Nephron progenitor cell (in vitro differentiated cells): ENCODE measurements at places on chromosomes 16 and 17.

GRCh38 chr17:47275245-47275984 lies 21.8 kb downstream of the ITGB3 start:
- peak; percentile 77 for DNase-seq

GRCh38 chr16:77963185-77964044 lies 58.9 kb upstream of the CLEC3A start:
- DNase-seq = no peak

DNA sequence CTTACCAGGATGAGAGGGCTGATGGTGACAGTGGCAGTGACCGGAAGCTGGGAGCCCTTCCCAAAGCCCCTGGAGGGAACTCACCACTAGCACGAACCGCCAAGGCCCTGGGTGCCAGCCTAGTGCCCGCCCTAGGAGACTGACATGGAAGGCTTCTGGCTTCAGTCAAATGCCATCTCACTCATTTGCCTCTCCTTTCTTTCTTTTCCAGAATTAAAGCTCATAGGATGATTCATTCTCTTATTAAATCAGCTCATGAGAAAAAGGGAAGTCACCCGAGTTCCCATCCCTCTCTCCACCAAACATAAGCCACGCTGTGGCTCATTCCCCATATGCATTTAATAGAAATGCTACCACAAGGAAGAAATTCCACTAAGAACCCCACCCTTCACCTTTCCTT lies 12.1 kb downstream of the CUEDC1 start:
- no peak for DNase-seq

- DNase-seq = no peak
These were observed 5.1 kb downstream of the NUDT16L1 start for GRCh38 chr16:4698321-4699045.

- DNase-seq = no peak
These were observed 26.2 kb upstream of the NAGLU start for GRCh38 chr17:42509841-42510240.

DNA sequence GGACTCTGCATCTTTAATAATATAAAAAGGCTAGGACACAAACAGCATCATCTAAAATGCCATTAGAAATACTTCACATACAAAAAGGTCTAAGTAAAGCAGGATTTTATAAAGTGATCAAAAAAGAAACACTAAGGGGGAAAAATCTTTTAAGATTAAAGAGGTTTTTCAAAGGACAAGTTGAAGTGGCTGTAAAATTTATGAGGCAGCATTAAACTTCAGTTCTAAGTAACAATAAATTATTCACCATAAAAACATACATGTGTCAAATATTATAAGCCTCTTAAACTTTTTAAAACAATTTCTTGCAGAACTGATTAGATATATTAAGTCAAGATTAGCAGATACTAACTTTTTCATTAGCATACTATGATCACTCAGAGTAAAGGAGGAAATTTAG lies 20.8 kb downstream of the CEP112 start:
- no peak for DNase-seq
